Activated gamma-delta T cell treated with Interleukin-2 at 50 U/mL for 16 hours (primary cell): ENCODE measurements at places on chromosomes 2 and 18.

- DNase-seq, result peak; percentile 19
These were observed 2.2 kb downstream of the ST3GAL5 start for GRCh38 chr2:85886590-85886989.

DNA sequence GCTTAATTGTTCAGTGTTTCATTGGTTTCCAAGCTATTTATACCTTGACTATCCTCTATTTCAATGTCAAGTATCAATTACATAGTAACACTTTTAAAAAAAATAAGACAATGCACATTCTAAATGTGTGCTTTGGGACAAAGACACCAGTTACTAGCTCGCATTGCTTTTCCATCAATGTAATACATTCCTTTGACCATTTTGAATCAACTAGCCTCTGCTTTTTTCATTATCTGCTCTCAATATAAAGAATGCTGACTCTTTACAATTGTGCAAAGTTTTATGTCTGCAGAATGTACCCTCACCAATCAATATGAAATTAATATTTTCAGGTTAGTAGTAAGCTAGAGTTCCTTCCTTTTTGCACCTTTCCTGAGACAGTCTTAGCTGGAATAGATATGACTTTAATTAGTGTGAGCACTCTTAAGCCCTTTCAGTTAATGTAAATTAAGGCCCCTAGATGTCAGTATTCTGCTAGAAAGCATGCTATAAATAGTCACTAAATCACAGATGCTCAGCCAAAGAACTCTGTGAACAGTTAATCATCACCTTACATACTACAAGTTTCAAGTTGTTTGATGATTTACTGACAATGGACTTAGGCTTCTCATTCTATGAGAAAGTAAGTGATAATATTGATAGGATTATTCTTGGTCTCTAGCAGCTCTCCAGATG, 413.6 kb downstream of the PTH2R start:
- no peak for DNase-seq

DNA sequence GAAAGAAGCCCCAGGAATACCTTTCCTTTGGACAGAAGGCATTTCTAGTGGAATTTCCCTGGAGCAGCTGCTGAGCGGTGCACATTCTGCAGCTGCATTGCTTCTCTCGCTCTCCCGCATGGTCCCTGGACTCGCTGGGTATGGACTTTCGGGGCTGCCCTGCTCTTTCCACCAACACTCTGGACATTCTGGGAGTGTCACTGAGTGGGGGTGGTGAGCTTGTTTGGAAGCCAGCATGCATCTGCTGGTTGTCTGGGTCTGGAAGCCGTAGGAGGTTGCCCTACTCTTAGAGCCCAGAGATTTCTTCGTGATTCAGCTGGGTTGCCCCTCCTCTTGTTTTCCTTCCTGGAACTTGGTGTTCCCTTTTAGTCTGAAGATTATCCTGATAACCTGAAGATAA, 52.6 kb downstream of the TWIST2 start:
- no peak for DNase-seq

DNA sequence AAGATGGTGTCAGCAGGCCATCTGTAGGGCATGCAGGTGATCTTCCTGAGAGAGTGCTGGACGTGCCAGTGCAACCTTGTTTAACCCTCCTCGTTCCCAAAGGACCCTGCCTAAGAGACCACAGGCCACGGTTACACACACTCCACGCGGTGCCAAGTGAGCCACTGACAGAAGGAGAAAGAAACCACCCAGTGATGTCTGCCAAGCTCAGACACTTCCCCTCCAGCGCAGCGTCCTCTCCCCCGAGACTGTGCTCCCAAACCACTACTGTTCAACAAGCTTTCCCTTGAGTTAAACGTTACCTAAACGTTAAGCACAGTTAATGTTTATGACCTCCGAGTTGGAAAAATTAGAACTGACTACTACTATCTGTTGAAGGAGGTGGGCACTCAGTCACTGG, 119.1 kb upstream of the NCK2 start:
- no peak for DNase-seq

GRCh38 chr2:100142393-100142792, at the start of gene AFF3:
Gene AFF3, minus strand, starts transcription at chr2:100142590. Its CDS starts 38,136 bp downstream, at chr2:100104454.
- peak; percentile 34 for DNase-seq

DNA sequence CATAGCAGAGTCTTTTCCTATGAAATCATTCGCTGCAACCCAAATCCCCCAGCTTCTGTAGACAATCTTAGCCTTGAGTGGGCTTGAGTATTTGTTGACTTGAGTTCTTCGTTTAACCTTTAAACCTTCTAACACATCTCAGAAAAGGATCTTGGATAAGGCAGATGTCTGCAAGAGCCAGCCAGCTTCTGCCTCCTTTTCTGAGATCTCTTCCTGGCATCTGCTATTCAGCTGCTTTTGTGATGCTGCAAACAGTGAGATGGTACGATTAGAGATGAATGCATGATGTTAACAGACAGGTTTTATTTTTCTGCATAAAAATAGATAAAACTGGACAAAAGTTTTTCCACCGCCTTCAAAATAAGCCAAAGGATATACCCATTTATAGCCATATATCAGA, 37.5 kb downstream of the NRP2 start:
- no peak for DNase-seq

DNA sequence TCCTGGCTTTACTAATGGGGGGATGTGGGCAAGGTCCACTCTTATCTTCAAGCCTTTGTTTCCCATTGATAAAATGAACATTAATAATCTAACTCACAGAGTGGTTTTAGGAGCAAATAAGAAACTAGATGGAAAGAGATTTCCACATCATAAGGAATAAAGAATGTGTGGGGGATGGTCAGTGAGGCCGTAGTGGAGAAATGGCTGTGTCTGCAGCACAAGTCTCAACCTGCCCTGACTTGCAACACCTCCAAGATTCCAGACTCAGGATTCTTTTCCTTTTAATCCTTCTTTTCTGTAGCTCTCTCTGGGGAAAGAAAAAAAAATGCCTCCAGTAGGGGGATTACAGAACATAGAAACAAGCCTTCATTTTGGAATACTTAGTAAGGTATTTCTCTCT, 124.2 kb upstream of the MEX3C start:
- DNase-seq, result no peak

DNA sequence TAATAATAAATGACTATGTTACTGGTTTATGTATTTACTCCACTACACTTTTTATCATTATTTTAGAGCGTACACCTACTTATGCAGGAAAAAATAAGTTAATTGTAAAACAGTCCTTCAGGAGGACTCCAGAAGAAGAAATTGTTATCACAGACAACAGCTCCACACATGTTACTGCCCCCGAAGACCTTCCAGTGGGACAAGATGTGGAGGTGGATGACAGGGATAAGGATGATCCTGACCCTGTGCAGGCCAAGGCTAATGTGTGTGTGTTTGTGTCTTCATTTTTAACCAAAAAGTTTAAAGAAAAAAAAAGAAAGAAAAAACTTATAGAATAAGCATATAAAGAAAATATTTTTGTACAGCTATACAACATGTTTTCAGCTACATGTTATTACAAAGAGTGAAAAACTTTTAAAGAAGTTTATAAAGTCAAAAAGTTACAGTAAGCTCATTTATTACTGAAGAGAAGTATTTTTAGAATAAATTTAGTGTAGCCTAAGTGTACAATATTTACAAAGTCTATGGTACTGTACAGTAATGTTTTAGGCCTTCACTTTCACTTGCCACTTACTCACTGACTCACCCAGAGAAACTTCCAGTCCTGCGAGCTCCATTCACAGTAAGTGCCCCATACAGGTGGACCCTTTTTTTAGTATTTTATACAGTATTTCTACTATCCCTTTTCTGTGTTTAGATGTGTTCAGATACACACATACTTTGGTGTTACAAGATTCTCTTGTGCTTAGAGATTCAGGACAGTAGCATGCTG, 7.5 kb downstream of the TGFBRAP1 start:
- DNase-seq, result no peak

DNA sequence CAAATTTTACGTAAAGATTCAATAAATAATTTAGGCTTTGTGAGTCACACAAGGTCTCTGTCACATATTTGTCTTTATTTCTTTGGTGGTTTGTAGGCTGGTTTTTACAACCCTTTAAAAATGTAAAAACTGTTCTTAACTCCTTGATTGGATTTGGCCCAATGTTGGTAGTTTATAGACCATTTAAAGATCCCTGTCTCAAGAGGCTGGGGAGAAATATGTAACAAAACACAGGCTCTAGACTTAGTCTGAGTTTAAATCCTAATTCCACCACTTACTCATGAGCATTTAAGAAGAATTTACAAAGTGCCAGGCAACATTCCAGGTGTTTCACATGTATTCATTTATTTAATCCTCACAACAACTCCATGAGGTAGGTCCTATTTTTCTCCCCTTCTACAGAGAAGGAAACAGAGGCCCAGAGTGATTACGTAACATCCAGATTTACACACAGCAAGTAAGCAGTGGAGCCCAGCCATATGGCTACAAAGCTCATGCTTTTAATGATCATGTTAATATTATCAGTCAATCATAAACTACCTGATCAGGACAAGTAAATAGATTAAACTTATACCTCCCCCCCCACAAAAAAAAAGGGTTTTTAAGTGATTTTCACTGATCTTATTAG, 416.6 kb upstream of the ACVR2A start:
- DNase-seq, result no peak

DNA sequence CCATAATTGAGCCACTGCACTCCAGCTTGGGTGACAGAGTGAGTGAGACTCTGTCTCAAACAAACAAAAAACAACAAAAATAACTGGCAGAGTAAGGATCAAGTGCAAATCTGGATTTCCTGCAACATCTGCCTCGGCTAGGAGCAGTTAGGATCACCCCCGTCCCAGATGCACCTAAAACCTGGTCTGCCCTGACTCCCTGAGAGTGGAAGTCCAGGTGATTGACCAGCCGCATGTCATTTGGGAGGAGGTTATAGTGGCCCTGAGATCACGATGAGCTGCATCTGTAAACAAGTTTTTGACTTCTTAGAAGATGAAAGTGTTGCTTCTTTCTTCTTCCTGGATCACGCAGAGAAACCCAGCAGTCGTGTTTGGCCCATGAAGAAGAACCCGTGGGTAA, 5.0 kb upstream of the ESPNL start:
- no peak for DNase-seq

- no peak for DNase-seq
These were observed 459.3 kb upstream of the TRIB2 start for GRCh38 chr2:12257476-12257875.
